ENCODE measurements at places on chromosomes 1 and 21. TPM values are rescaled to one million over a fixed set of nuclear protein-coding genes. Genes with fewer than 3 reads are reported as not detected.

DNA sequence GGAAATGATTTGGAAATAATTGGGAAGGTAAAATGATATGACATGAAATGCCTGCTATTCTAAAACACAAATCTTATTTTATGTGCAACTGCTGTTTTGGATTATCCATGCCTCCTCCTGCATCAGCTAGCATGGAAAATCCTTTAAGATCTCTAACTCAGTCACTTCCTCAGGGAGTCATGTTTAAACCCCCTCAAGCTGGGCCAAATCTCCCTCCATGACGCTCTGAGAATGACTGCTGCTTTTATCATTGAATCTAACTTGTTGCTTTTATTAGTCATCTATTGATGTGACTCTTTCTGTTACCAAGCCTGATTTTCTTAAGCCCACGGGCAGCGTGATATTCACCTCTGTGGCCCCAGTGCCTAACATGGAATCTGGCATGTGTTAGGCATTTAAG, 324.8 kb downstream of the DISC1 start:
- no peak for DNase-seq

DNA sequence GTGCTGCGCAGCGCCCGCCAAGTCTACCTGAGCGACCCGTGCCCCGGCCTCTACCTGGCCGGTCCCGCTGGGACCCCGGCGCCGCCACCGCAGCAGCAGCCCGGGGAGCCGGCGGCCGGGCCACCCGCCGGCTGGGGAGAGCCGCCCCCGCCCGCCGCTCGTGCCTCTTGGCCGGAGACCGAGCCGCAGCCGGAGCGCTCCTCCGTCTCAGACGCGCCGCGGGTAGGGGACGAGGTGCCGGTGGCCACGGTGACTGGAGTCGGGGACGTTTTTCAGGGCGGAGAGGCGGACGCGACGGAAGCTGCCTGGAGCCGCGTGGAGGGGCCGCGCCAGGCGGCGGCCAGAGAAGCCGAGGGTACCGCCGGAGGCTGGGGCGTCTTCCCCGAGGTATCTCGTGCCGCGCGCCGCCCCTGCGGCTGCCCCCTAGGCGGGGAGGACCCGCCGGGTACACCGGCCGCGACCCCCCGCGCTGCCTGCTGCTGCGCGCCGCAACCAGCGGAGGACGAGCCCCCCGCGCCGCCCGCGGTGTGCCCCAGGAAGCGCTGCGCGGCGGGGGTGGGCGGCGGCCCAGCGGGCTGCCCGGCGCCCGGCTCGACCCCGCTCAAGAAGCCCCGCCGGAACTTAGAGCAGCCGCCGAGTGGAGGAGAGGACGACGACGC, 646 bp downstream of the IER5 start:
- peak; percentile 51 for DNase-seq

- no peak for DNase-seq
Observed at GRCh38 chr1:60589916-60590315, 492.4 kb upstream of the NFIA start.

- DNase-seq: peak; percentile 79
Observed at GRCh38 chr21:44920694-44921604, at the start of gene ITGB2. ITGB2 (minus strand) TSS chr21:44920899; CDS start chr21:44910782, 10,117 bp downstream.

DNA sequence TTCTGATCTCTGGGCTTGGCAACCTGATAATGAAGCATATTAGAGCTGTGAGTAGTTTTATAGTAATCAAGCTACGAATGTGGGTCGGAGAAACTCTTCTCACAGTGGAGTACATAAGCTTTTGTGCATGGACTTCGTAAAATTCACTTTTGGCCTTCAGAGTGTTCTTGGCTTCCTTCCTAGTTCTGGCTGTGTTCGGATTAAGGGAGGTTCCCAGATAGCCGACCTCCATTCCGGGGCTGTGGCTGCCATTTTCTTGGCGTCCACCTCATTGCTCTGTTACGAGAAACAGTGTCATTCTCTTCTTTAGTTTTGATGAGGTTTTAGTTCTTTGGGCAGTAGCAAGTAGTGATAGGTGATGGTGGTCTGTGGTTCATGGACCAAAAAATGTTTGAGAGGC, 26.3 kb downstream of the CAMTA1 start:
- no peak for DNase-seq

GRCh38 chr1:94067196-94067595, 53.8 kb downstream of the ABCA4 start:
- no peak for DNase-seq

GRCh38 chr1:37537378-37537777, 16.7 kb downstream of the SNIP1 start:
- no peak for DNase-seq

GRCh38 chr21:36265431-36265830, 54.6 kb upstream of the MORC3 start:
- DNase-seq: no peak

- DNase-seq: no peak
Observed at GRCh38 chr1:185672719-185673360, 61.4 kb upstream of the HMCN1 start.

DNA sequence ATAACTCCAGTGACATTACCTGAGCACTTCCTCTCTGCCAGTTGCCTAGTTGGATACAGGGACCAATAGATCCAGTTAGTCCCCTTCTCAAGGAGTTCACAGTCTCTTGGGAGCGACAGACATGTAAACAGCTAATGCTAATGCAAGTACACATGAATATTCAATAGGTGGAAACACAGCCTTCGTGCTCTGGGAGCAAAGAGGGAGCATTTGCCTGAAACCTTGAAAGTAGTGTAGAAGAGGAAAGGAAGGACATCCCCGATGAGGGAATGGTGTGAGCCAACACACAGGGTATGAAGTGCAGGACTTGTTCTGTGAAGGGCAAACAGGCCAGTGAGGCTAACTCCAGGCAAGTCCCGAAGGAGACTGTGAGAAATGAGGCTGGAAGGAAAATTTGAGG, 3.8 kb upstream of the TMEM222 start:
- no peak for DNase-seq

- DNase-seq: no peak
Observed at GRCh38 chr1:41673378-41673777, 188.9 kb upstream of the EDN2 start.

GRCh38 chr1:39491146-39491921, at the start of gene BMP8A:
BMP8A (plus strand) TSS chr1:39491636; CDS start chr1:39491992, 356 bp downstream.
- peak; percentile 81 for DNase-seq

- peak; percentile 81 for DNase-seq
Observed at GRCh38 chr1:110634455-110635311, 28.5 kb upstream of the KCNA2 start.

- DNase-seq: no peak
Observed at GRCh38 chr1:183039330-183039729, 16.1 kb downstream of the LAMC1 start.

DNA sequence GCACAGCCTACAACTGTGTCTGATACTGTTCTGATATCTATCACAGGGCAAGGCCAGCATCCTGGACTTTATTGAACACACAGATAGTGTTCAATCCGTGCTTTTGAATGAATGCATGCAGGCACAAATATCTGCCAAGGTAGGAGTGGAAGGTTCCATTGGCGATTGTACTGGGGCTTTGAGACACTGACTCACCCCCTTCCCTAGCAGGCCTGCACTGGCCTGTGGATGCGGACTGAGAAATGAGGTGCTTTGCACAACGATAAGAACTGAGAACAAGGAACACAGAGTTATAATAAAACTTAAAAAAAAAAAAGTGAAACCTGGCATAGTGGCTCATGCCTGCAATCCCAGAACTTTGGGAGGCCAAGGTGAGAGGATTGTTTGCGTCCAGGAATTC, 62.4 kb upstream of the NGF start:
- no peak for DNase-seq

GRCh38 chr21:18253221-18253620, 8.6 kb downstream of the CHODL start:
- no peak for DNase-seq

DNA sequence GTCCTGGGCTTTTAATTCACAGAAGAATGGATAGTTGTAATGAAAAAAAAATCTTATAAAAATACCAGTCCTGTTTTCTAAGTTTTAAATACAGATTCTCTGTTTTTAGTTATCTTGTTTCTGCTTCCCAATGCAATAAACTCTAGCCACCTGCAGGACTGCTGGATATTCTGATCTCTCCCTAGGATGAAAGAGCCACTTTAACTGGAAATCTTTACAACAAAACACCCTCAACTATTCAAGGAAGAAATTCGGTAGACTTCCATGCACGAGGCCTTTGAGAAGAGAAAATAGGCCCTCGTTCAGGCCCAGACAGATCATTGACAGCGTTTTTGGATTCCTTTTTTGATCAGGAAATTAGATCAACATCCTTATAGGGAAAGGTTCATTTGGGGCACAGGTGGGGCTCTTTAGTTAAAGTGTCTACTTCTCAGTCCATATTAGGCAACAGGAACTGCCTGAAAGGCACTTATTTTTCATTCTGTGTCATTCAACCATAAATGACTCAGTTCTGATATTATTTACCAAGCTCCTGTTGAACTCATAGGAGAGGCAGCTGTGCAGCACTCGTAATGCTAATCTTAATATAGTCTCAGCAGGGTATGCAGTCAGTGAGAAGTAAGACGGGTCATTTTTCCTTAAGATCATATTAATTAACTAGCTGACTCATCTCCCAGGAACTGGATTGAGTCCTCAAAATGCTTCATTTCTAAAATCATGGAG, 71.1 kb upstream of the ERRFI1 start:
- peak; percentile 3 for DNase-seq

DNA sequence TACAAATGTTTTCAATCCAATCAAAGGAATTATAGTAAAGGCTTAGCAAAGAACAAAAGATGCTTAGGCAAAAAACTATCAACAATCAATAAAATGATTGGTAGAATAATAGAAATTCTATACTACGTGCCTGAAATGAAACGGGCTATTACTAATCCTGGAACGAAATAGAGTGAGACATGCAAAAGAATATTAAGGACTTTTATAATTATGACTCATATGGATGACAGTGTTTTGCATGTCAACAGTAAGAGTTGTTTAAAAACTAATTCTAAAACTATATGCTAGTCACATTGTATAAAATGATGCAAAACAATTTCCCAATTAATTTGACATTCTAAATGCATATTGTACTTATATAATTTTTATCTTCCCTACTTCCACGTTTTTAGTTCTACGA, 35.6 kb downstream of the LRRIQ3 start:
- DNase-seq: no peak

- DNase-seq: no peak
Observed at GRCh38 chr1:89041119-89041641, 18.5 kb upstream of the GBP3 start.

- DNase-seq: no peak
Observed at GRCh38 chr1:5970610-5971273, 21.5 kb downstream of the NPHP4 start.

DNA sequence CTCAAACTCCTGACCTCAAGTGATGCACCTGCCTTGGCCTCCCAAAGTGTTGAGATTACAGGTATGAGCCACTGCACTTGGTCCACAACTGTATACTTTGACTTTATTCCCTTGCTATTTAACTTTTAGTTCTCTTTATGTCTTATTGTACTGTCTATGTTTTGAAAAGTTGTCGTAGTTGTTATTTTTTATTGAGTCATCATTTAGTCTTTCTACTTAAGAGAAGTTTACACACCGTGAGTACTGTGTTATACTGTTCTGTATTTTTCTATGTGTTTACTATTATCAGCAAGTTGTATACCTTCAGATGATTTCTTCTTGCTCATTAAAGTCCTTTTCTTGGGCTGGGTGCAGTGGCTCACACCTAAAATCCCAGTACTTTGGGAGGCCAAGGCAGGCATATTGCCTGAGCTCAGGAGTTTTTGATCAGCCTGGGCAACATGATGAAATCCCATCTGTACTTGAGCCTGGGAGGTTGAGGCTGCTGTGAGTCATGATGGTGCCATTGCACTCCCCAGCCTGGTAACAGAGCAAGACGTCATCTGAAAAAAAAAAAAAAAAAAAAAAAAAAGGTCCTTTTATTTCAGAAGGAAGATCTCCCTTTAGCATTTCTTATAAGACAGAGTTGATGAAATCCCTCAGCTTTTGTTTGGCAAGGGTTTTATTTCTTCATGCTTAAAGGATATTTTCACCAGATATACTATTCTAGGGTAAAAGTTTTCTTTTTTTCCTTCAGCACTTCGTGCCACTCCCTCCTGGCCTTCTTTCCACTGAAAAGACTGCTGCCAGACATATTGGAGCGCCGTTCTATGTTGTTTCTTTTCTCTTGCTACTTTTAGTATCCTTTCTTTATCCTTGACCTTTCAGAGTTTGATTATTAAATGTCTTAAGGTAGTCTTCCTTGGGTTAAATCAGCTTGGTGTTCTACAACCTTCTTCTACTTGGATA, 47.6 kb downstream of the TNFSF18 start:
- no peak for DNase-seq

DNA sequence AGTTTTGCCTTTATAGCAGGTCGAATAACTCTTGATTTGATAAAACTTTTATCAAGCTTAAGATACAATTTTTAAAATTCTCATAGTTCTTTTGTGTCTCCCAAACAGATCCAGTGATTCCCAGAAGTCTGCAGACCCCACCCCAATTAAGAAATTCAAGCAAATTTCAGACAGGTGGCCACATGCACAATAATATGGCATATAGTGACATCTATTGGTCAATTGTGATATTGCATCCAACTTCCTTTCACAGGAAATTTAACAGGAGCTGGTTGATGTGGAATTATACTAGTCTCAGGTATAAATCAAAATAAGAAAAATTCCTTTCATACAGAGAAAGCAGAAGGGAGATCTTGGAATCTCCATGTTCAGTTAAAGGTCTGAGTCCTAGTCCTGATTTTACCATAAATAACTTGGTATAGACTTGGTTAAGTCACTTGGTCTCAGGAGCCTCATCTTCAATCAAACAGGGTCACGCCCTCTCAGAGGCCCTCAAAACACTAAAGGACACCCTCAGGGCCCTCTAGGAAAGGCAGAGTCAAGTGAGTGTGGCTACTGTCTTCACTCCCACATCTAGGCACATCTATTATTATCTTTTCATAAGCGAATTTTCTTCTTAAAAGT, 24.1 kb downstream of the PIGM start:
- no peak for DNase-seq

DNA sequence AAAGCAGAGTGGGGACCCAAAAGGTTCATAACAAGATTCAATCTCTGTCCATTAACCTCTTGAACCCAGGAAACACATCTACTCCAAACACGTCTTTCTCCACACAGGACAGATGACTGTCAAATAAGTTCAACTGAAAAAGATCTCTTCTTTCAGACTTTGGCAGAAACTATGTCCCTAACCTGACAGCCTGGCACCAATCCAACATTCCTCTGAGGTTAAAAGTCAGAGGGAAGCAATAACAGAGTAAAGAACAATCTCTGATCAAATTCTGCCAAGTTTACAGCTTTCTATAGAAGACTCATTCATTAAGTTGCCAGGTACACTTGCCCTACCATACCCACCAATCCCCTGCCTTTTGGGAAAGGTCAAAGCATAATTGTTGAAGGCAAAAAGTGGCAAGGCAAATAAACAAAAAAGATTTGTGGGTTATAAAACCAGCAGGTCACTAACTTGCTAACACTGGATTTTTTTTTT, 31.9 kb downstream of the OTUD7B start:
- no peak for DNase-seq

- no peak for DNase-seq
Observed at GRCh38 chr21:15774590-15774989, 44.8 kb downstream of the USP25 start.

GRCh38 chr1:223667484-223668182, 2.1 kb upstream of the CAPN8 start:
- DNase-seq: no peak

GRCh38 chr1:55045430-55045829, 6.1 kb downstream of the PCSK9 start:
- no peak for DNase-seq

PRR9 gene
- total RNA-seq: not detected

SELL gene
- 111 TPM for total RNA-seq

OR2T29 gene
- total RNA-seq: not detected

GPR25 gene
- total RNA-seq: not detected

ALX3 gene
- total RNA-seq: not detected

RGS7 gene
- total RNA-seq: not detected

TRIM58 gene
- 0.08 TPM for total RNA-seq

FAM76A gene
- total RNA-seq: 8.4 TPM

NR5A2 gene
- 0.06 TPM for total RNA-seq

RNU1-4 gene
- 874 TPM for total RNA-seq
